GF-D8 (cell line): ENCODE measurements at places on chromosomes 7 and 10.

GRCh38 chr7:25918731-25919130 is 233.3 kb upstream of the NFE2L3 start:
- no peak for DNase-seq

- no peak for DNase-seq
Measured at GRCh38 chr7:90512821-90513254, 43.4 kb downstream of the PTTG1IP2 start.

- no peak for DNase-seq
Measured at GRCh38 chr10:62594093-62594520, 210.4 kb upstream of the ADO start.

- DNase-seq, result no peak
Measured at GRCh38 chr7:39527296-39527695, 38.9 kb upstream of the YAE1 start.

GRCh38 chr7:55065079-55065478 is 46.3 kb downstream of the EGFR start:
- DNase-seq, result no peak

GRCh38 chr7:28509251-28510025 is 97.1 kb downstream of the CREB5 start:
- no peak for DNase-seq

- DNase-seq, result no peak
Measured at GRCh38 chr10:132257271-132257670, 50.5 kb downstream of the STK32C start.

DNA sequence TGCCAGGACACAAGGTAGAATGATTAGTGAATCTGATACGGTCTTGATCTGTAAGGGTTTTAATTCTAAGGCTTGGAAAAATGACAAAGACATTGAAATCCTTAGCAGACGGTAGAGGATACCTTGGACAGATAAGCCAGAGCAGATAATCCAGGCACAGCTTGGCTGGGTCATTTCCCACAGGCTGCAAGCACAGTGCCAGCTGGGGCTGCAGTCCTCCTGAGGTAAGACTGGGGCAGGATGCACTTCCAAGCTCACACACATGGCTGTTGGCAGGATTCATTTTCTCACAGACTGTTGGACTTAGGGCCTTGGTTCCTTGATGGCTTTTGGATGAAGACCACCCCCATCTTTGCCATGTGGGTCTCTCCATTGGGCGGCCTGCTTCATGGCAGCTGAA is 63.2 kb upstream of the BMPER start:
- no peak for DNase-seq

- DNase-seq, result no peak
Measured at GRCh38 chr7:55639640-55640039, 67.3 kb upstream of the VOPP1 start.

GRCh38 chr7:149188213-149188612 is 7.1 kb upstream of the ZNF282 start:
- no peak for DNase-seq

DNA sequence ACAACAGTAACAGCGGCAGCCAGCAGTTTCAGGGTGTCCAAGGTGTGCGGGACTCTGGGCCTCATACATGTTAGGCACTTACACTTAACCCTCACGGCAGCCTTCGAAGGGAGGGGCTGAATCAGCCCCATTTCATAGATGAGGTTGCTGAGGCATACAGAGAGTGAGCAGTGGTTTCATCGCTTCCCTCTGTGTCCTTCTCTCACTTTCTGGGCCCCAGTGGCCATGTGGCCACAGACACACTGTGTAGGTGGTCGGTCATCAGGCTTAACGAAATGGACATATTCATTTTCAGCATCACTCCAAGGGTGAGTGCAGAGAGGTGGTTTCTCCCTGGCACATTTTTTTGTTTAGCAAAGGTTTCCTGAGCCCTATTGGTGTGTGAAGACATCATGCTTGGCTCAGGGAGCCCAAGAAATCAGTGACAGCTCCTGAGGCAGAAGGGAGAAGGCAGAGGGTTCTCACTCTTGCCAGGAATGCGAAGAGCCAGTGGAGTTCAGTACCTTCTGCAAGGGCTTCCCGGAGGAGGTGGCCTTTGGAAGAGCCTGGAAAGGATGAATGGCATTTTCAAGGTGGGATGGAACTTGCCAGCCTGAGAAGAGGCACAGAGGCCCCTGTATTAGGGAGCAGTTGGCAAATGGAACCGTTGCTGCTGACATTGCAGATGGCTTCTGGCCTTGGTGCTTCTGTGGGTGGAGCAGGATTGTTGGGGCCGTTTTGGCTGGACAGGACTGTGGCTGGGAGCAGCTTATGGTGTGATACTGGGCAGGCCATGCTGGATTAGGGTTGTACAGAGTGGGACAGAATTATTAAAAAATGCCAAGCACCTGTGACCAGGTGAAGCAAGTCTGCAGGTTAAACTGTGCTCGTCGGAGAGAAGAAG is 61.7 kb upstream of the PPIF start:
- no peak for DNase-seq

DNA sequence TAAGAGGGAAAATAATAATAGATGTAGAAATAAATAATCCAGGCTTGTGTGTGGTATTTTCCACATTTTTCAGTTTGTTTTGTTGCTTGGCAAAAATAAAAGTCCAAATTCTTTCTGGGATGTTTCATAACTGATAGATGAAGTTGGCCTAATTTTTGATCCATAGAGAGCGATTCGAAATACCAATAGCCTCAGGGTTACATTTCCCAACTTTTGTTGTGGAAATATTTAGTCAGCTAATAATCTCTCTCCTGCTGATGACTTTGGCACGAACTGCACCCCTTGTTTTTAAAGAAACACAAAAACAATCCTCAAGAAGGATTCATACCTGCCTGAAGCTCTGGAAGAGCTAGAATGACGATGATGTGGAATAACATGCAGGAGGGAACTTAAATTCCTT is 483.2 kb downstream of the ADRA2A start:
- DNase-seq, result no peak

GRCh38 chr7:12456506-12456905 is 52.8 kb upstream of the VWDE start:
- no peak for DNase-seq

DNA sequence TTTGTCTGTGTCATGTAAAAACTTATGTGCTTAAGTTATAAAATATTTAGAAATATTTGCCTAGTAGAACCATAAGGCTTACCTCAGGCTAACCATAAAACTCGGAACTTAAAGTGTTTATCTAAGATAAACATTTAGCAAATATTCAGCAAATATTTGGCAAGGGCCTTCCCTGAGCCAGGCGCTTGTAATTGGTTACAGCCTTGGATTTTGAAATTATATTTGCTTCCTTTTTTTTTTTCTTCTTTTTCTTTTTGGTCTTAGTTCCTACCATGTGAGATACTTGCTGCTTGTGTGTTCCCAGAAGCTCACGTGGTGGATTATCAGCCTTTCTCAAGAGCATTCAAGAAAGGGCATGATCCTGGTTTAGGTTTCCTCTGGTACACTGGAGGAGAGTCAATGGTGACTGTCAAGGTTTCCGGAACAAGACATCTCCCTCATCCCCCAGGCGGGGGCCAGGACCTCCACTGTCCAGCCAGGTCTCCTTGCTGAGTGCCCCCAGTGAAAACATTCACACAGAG is 5.2 kb upstream of the BRI3 start:
- peak; percentile 71 for DNase-seq

DNA sequence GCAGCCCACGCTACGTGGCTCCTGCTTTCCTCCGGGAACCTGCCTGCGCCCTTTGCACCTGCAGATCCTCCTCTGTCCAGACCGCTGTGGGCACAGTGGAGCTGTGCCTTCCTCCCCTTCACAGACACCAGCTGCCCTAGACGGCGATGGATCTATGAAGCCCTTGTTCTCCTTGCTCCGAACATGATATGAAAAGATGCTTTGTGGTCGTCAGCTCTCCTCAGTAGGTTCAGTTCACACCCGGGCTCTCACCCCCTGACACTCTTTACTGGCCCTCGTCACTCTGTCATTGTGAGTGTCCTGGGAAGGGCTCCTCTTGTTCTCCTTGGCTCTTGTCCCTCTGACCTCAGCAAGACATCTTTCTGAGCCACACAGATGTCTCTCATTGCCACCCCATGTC is 4.2 kb downstream of the ZNF488 start:
- DNase-seq, result no peak

GRCh38 chr10:86486856-86487255 is 34.7 kb downstream of the WAPL start:
- no peak for DNase-seq

DNA sequence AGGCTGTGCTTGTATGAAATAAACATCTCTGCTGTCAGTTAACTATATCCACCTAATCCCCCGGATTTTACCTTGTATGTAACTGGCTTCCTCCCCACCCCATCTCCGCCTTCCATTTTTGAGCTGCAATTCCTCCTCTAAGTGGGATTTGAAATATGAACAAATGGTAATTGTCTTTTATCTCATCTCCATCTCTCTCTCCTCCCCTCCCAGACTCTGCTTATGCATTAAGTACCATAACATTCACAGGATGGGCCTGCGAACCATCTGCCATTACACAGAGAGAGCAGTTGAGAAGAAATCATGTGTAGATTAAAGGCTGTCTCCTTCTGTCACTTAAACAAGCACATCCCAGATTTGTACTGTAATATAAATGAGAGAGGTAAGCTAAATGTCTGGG is 1169.9 kb downstream of the TYW1 start:
- no peak for DNase-seq

DNA sequence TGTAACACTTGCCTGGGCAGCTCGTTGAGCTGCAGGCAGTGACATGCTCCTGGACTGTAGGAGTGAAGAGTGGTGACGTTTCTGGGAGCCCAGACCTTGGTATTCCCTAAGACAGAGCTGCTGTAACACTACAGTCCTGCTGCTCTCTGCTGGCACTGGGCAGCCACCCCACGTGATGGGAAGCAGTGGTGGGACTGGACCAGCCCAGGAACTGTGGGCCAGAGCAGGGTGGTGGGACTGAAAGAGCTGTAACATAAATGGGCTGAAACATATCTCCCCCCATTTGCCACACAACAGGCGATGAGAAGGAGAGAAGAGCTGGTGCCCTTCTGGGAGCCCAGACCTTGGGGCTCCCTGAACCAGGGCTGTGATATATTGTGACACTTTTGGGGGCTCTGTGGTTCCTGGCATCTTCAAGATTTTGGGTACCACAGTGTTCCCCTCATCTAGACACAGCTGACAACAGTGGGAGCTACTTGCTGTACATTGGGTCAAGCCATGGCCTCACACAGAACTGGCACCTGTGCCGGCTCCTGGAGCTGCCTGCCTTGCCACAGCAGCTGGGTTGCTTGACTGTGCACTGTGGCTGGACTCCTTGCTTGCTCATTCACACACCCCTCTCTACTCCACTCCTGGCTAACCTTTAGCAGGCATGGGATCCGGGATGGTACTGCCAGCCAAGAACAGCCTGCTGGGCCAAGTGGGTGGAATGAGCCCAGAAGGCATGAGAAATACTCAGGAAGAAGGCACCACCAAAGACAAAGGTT is 161.3 kb upstream of the PCDH15 start:
- no peak for DNase-seq

DNA sequence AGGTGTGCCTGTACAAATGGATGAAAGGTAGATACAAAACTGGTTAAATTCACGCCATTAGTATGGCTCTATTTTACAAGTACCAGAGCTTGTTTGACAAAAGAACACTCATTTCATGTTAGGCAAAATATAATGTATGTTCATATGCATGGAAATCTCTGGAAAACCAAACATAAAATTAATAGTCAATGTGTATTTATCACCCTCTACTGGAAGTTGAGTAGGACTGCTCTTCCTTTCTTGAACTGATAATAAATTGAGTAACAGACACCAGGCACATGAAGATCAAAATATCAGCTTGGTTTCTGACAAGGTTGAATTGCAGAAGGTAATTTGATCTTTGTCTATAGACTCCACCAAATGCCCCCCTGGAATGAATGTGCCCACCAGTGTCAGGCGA is 19.8 kb upstream of the AKR1B1 start:
- DNase-seq, result no peak

- DNase-seq, result no peak
Measured at GRCh38 chr10:111732166-111732785, 451.3 kb downstream of the GPAM start.

DNA sequence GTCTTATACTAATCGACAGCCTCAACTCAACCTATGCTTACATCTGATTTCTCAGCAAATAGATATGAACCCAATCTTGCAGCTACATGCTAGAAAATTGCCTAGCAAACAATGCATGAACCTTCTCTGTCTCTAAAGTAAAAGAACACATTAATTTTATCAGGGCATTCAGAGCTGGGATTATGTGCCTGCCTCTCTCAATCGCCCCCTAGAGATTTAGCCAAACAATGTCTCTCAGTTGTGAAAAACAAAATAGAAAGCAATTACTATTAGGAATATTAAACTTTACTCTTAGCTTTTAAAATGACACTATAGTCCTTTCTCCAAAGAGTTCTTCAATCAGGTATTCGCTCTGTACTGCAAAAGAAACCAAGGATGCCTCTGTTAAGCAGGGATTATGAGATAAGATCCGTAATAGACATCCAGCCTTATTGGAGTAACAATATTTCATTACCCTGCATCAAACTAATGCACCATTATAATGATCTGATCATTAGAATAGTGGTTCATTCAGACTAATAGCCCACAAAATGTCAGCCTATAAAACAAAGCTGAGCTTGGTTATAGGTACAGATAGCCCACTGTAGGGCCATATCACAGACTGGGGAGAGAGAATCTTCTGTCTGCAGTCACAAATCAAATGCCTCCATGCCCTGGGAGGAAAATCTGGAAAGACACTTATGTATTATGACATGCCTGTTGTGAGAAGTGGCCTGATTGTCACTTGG is 736.9 kb downstream of the PARD3 start:
- DNase-seq, result no peak

DNA sequence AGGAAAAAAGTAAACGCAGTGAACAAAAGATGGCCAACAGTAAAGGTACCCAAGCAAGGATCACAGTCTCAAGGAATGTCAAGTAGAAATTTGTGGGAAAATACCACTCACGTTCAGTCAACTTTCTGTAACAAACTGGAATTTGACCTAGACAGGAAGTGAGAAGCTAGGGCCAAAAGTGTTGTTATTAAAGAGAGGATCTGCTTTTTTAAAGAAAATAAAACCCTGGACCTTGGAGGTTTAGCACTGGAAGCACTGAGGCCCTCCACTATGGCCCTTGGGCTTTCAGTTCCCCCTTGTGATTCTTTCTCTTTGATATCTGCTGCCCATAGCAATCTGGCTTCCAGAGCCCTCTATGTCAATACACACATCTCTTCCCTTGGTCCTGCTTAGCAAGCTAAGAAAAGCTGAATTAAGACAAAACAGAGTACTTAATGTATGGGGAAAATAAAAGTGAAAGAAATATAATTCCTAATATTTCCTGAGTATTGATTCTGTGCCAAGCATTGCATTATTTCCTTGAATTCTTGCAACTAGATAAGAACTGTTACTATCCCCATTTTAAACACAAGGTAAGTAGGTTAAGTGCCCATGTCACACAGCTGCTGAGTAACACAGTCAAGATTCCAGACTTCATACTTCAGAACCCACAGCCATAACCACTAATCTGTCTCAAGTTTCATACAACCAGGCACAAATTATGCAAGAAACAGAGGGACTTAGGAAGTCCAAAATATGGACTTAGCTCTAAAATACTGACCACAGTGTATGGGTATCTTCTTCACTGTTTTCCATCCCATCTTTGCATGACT is 2.6 kb upstream of the ZNF438 start:
- DNase-seq, result peak; percentile 42

GRCh38 chr10:35563261-35563891 is 41.8 kb upstream of the GJD4 start:
- no peak for DNase-seq

GRCh38 chr7:79923953-79924352 is 210.7 kb upstream of the GNAI1 start:
- no peak for DNase-seq

GRCh38 chr7:35646289-35647023 is 48.5 kb downstream of the HERPUD2 start:
- no peak for DNase-seq

- DNase-seq, result no peak
Measured at GRCh38 chr7:134782121-134782623, 2.7 kb downstream of the CALD1 start.
